Osteoblast (primary cell): ENCODE measurements at places on chromosomes 7 and 10.

DNA sequence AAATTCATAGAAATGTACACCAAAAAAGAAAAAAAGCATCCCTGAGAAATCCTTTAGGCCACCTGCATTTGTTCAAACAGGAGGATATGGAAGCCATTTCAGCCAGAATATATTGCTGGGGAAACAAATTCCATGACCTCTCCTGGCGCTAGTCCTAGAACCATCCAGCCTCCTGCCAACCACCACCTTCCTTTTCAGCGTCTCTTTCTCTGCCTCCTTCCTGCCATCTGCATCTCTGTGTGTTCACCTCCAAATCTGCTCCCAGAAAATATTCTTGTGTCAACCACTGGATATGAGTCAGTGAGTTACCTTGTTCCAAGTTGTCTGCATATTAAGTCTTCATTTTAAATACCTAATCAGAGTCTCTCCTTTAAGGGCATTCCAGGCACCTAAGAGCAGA lies 50.6 kb upstream of the NPY start:
- DNase-seq: no peak

- no peak for DNase-seq
Observed at GRCh38 chr7:144866189-144866588, 30.3 kb upstream of the TPK1 start.

DNA sequence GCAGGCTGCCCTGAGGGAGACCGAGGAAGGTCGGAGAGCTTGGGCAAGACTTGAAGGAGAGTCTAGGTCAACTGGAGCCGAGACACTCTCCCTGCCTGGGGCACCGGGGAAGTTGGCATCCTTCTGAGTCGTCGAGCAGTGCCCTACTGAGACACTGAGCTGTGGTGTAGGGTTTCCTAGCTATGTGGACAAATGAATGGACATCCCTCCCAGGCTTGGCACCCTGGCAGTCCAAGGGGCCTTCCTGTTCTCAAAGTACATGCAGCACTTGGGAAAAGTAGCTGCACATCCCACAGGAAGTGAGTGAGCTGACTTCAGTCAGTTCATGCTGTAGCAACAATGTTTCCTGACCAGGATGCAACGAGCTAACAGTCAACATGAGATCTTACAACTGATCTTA lies 57.2 kb upstream of the INPP5A start:
- peak; percentile 44 for DNase-seq

DNA sequence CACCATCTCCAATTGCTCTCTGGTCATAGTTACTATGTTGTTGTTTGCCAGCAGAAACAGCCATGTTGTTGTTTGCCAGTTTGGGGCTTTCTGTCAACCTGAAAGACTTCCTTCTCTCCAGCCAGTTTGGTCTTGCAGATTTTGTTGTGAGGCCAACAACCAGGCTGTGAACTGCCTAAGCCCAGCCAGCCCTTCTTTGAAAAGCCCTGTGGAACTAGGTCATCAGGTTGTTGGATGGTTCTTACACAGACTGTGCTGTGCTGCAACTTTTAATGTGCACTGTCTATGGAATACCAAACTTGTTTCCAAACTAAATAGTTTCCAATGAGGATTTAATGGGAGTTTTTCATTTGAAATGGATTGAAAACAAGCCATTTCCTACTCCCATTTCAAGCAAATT lies 592.7 kb upstream of the GALNT17 start:
- no peak for DNase-seq

- DNase-seq: no peak
Observed at GRCh38 chr10:100510533-100511308, 8.9 kb downstream of the SEC31B start.

GRCh38 chr7:128741491-128741890 lies 2.3 kb downstream of the CALU start:
- DNase-seq: no peak

GRCh38 chr7:112869111-112869774 lies 79.0 kb upstream of the TMEM168 start:
- DNase-seq: no peak

- peak; percentile 99 for DNase-seq
Observed at GRCh38 chr7:2175514-2175913, 57.2 kb downstream of the MAD1L1 start.

- DNase-seq: no peak
Observed at GRCh38 chr10:110340816-110341215, 36.1 kb upstream of the SMNDC1 start.

DNA sequence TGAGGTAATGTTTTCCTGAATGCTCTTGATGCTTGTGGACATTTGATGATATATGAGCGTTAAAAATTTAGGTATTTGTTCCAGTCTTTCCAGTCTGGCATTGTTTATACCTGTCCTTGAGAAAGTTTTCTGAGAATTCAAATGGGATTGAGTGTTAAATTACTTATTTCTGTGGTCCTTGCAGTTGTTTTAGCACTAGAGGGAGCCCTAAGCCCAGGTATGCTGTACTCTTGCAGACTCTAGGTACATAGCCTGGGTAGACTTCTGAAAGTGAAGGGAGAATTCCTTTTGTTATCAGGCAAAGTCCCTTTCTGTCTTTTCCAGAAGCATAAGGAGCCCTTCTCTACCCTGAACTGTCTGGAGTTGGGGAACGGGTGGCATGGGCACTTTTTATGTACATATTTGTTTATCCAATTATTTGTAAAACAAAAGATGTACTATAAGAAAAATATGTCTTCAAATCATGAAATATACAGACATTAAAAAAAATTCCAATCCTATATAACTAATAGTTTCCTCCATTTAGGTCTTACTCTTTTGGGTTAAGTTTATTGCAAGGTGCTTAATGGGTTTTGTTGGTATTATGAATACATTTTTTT lies 262.1 kb downstream of the ATRNL1 start:
- peak; percentile 13 for DNase-seq

- DNase-seq: no peak
Observed at GRCh38 chr7:116231949-116232348, 21.6 kb downstream of the TES start.

DNA sequence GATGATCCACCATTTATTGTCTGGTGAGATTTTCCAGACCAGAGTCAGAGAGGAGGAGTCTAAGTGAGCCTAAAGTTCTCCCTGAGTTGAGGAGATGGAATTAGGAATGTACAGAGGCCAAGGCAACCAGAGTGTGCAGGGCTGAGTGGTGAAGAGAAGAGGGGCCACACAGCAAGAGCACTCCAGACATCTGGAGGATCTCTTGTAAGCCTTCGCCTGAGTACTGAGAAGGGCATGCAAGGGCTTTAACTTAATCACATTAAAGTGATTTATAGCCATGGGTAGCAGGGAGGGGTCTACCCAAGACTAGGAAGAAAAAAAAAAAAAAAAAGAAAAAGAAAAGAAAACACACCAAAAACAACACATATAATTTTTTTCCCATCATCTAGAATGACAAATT lies 1190.4 kb downstream of the GATA3 start:
- no peak for DNase-seq

DNA sequence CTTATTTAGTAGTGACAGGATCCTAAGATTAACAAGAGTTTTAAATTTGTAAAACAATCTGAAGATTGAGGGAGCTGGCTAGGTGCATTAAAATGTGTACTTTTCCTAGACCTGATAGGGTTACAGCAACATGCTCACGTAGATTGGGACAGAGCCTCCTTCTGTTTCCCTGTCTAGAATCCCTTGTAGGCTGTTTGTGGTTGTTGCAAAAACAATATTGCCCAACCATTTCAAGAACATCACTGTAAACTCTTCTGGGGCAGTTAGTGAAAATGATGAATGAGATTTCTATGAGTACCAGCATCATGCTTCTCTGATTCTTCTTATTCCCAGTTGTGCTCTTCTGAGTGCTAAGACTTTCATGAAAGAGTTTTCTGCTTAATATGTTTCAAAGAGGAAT lies 14.7 kb upstream of the CPED1 start:
- DNase-seq: no peak

DNA sequence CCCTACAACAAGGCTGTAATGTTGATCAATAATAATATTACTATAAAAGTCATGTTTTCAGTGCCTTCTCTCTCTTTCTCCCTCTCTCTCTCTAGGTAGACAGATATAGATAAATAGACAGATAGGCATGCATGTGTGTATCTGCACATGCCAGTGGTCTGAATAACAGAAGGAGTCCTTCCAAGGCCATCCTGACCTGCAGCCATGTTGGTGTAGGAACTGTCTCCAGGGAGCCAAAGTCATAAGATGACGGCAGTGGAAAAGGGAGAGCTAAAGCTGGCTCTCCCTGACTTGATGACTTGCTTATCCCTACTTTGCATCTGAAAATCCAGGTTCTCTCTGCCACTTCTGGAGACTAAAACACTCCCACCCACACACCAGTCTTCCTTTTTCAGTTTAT lies 113.0 kb downstream of the TRIL start:
- DNase-seq: no peak

- DNase-seq: peak; percentile 22
Observed at GRCh38 chr10:131834152-131834810, 66.5 kb upstream of the PPP2R2D start.

GRCh38 chr10:102491136-102491535 lies 11.4 kb downstream of the ACTR1A start:
- DNase-seq: no peak

DNA sequence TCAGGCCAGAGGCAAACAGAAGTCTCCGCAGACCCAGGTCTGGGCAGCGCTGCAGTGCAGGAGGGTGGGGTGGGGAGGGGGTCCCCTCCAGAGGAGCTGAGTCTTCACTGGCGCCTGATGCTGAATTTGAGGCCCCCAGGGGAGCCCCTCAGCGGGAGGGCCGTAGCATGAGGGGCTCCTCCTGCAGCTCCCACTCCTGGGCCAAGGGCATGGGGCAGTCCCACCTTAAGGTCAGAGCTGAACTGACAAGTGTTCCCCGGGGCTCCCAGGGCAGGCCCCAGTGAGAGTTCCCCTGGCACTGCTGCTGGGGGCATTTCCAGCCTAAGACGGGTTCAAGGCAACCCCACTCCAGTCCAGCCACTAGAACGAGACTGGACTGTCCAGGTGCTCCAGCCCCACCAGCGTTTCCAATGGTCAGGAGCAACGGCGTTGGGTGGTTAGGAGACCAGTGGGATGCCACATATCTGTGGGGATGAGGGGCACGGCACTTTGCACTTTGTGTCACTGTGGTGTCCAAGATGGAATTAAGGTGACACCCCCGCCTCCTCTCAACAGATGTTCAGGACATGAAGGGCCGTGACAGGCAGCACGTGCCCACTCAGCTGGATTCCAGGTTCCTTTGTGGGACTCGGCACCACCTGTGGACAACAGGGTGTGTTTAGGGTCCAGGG lies 139.1 kb downstream of the PTPRN2 start:
- no peak for DNase-seq

GRCh38 chr10:100808876-100809275 lies 63.5 kb downstream of the PAX2 start:
- peak; percentile 79 for DNase-seq

GRCh38 chr7:139618482-139619366 lies 95.2 kb downstream of the CLEC2L start:
- no peak for DNase-seq

DNA sequence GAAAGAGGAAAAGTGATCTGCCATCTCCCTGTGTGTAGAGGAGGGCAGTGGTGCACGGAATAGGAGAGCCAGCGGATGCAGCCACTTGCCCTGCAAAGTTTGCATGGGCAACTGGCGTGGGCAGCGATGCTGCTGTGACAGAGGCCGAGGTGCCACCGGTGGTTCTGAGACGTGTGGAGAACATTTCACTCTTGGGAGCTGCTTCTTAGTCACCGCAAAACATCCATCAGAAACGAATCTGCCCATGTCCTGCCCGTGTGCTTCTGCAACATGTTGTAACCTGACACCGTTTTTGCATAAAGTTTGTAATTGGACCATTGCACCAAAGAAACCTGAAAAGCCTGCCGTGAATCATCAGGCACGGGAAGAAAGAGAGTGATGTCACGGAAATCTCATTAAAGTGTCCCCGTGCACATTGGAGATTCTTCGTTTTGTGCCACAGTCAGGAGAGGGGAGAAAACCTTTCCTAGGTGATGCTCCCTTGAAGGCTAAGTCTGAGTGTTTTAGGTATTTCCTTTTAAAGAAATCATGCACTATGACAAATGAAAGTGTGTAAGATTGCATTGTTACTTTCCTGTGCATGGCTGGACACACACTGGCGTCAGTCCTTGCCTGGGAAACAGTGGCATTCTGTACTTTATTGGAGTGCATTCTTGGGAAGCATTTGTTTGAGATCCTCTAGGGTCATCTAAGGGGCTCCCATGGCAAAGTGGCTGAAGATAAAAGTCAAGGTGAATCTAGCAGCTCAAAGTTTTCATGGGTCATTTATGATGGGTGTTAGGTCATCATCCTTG lies 302.6 kb downstream of the KLF6 start:
- peak; percentile 84 for DNase-seq

DNA sequence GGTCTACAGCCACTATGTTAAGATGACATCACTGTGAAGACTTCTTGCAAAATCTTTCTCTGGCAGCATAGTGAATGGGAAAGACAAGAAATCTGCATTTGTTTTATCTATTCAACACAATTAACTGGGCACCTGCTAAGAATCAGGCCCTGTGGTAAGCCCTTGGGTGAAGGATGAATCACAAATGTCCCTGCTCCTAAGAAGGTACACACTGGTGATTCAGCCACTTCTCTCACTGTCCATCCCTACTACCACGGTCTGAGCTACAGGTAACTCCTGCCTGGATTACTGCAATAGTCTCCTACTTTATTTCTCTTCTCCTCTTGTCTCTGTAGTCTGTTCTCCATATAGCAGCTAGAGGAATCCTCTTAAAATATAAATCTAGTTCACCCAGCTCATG lies 116.1 kb downstream of the HIBADH start:
- no peak for DNase-seq

DNA sequence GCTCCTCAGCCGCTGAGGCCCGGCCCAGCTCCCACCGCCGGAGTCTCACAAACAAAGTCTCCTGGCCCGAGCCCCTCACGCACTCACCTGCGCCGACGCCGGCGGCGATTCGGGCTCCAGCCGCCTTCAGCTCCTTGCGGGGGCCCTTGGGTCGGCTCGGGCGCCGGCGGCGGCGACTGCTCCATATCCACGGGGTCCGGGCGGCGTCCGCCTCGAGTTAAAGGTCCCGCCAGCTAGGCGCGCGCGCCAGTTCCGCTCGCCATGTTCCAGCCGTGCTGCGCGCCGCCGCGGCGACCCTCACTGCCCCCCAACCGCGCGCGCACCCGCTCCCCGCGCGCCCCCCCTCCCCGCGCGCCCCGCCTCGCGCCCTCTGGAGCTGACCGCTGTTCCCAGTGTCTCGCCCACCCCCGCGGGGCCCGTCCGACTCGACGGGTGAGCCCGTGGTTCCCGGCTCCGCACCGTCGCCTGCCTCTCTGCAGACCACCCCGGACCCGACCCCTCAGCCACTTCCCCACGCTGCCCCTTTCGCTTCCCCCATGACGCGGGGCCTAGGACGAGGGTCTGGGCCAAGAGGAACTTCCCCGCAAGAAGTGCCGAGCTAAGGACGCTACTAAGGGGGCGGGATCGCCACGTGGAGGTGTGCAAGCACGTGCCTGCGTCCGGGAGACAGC lies 396.1 kb downstream of the ZNF33B start:
- DNase-seq: peak; percentile 39

DNA sequence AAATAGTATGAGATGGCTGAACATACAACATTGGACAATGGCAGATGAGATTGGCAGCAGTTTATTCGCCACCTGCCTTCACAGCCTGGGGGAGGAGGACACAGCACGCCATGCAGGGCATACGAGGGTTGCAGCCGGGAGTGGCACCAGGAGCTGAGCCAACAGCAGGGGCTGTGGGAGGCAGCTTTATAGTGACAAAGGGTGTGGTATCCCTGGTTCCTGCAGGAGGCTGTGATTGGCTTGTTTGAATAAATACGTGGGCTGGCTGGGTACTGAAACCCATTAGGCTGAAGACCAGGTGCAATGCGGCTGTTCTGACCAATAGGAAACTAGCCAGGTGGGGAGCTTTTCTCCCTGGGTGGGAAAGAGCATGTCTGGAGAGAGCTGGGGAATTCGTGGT lies 68.9 kb upstream of the LEP start:
- DNase-seq: no peak
